ENCODE measurements at places on chromosomes 2 and 18. TPM values are rescaled to one million over a fixed set of nuclear protein-coding genes. Genes with fewer than 3 reads are reported as not detected.

The AGXT gene
- not detected for total RNA-seq

The NPHP1 gene
- 6.9 TPM for total RNA-seq

The SLC14A1 gene
- 27.6 TPM for total RNA-seq

The ZNF804A gene
- 2.0 TPM for total RNA-seq

The DSC2 gene
- not detected for total RNA-seq

The POTEJ gene
- not detected for total RNA-seq

The SULT1C4 gene
- total RNA-seq = not detected

The KATNAL2 gene
- total RNA-seq = 3.6 TPM

The FTCDNL1 gene
- 1.00 TPM for total RNA-seq

The SLC30A3 gene
- total RNA-seq = under 0.01 TPM

Data from smooth muscle cell of bladder (primary cell).